WERI-Rb-1 (cell line): ENCODE measurements at places on chromosomes 12 and 14.

DNA sequence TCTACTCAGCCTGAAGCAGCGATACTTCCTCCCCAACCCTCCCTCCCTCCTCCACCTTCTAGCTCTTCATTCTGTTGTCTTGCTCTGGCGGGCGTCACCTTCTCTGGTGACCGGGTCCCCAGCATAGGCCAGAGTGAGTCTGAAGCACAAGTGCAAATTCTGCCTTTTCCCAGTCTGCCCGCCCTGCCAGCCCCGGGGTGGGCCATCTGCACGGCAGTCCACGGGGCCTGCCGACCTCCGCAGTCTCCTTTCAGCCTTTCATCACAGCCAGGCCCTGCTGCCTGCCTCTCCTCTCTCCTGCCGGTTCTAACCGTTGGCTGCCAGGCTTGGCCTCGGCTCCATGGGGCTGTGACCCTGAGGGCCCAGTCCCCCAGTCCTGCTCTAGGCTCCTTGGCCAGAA is 58.7 kb downstream of the TESC start:
- DNase-seq, result no peak

- no peak for DNase-seq
These were observed 154.9 kb downstream of the MED13L start for GRCh38 chr12:116122628-116123027.

GRCh38 chr12:90959538-90960139 is 4.7 kb upstream of the CCER1 start:
- DNase-seq, result peak; percentile 15

DNA sequence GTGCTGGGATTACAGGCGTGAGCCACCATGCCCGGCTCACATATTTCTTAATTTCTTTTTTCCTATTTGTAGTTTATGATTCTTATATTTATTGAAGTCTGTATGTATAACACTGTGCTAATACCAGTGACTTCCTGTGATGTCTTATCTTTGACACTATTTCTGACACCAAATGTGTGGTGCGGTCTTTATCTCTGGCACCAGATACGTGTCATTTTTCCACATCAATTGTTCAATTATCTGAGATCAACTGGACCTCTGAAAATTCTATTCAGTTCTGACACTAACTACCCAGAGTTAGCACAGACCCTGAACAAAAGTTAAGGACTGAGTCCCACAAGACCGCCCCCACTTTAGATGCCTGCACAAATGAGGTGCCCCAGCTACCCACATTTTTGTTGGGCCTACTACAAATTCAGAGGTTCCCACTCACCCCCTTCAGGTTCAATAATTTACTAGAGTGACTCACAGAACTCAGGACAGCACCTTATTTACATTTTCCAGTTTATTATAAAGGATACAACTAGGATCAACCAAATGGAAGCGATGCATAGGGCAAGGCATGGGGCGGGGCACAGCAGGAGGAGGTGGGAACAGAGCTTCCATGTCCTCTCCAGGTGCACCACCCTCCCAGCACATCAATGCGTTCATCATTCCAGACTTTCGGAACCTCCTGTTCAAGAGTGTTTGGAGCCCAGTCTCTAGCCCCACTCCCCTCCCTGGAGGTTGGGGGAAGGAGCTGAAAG is 11.6 kb upstream of the SRSF9 start:
- DNase-seq, result no peak

- DNase-seq, result no peak
These were observed 20.3 kb downstream of the PRICKLE1 start for GRCh38 chr12:42568952-42569915.

DNA sequence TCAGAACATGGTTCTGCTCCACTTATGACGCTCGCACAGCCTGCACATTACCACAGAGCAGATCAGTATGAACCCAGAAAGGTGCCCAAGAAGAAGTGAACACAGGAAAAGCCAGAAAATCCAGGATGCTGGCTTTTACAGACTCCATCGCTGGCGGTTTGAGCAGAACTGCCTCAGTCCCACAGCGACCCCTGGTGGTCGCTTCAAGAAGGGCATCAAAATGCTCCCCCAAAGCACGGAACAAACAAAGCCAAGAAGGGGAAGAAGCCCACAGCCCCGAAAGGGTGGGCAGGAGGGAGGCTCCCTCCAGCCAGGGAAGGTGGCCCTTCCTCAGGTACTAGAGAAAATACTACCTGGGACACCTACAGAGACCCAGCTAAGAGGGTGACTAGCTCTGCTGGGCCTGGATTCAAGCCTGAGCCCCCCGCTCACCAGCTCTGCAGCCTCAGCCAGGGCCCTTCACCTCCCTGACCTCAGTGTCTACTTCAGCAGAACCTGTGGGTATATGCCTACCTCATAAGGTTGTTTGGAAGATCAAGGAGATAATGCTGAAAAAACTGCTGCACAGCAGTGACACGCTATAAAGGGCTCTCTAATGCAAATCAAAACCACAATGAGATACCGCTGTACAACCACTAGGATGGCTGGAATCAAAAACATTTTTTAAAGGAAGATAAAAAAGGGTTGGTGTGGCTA is 98.1 kb downstream of the NCOR2 start:
- peak; percentile 59 for DNase-seq

DNA sequence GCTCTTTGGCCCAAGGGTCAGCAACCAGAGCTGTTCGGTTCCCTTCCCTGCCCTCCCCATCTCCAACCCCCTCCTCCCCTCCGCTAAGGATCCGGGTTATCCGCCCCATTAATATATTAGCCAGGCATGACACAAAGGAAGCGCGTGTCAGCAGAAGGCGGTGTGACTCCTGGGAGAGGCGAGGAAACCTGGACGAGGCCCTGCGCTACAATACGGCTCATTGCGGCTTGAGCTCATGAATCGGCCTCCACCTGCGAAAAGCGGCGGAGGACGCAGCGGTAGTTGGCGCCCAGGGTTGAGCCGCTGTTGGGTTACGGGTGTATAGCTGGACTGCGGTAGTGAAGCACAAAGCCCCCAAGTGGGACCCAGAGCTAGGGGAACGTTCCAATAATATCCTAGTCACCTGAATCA is 9.9 kb downstream of the FOXA1 start:
- peak; percentile 18 for DNase-seq

DNA sequence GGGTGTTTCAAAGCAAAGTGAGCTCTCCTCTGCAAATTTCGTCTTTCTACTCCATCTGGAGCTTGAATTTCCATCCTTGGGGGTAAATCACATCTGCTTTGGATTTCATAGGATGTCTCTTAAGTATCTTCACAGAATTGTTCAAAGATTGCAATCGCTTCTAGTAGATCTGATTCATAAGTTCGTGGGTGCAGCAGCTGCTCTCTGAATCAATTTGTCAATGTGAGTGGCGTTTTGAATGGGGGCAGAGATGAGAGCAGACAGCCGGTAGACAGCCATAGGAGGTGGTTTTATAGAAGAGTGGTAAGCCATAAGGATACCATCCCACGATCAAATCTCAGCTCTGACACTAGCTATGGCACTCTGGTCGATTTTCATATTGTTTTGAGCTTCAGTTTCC is 146.0 kb upstream of the RPH3A start:
- no peak for DNase-seq

DNA sequence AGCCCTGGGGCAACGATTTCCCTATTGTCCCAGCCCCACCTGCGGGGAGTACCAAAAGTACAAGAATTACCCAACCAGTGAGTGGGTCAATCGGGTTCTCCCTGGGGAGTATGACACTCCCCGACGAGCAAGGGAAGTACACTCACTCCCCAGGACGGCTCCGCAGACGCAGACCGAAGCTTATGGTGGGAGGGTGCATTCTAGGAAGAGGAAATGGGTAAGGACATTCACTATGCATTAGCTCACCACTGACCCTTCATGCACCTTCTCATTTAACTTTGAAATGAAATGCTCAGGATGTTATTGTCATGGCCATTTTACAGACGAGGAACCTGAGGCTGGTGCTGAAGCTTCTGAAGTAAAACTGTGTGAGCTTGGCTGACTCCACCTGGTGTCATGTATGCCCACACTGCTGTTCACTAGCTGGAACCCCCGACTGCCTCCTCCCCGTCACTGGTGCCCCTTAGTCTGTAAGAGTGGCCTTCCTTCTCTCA is 45.8 kb upstream of the TMED10 start:
- DNase-seq, result no peak

- DNase-seq, result no peak
These were observed 216.2 kb upstream of the CAND1 start for GRCh38 chr12:67052981-67053380.

GRCh38 chr12:6567112-6567670 is 900 bp downstream of the NOP2 start:
- DNase-seq, result no peak

GRCh38 chr14:51726166-51726899 is 74.6 kb downstream of the FRMD6 start:
- DNase-seq, result no peak

GRCh38 chr12:58148405-58148804 is 207.0 kb downstream of the ATP23 start:
- no peak for DNase-seq

- DNase-seq, result no peak
These were observed 341.9 kb downstream of the GXYLT1 start for GRCh38 chr12:41802803-41803202.

DNA sequence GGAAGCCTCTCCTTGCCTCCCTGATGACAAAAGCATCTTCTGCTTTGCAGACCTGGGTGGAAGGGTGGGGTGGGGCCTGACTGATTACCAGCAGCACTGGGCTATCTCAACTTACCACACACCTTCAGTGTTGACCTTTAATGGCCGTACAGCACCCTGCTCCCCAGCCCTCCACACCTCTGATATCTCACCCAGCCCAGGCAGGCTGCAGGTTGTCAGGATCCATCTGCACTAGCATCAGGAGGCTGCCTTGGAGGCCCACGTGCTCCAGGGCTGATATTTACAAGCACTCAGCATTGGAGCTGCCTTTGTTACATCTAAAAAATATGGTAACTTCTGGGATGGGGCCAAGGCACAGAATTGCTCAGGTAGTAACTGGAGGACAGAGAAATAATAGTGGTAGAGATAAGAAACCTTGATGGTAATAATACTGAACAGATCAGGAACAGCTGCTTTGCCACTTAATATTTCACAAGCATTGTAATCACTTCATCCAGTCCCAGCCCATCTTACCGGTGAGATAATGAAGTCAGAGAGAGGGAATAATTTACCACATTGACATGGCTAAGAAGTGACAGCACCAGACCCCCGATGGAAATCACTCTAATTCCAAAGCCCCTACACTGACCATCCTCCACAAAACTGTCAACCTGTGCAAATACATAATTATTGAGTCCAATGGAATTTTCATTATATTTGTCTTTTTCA is 125.2 kb upstream of the RFLNA start:
- DNase-seq, result no peak

GRCh38 chr12:97797473-97797872 is 334.9 kb downstream of the RMST start:
- no peak for DNase-seq

DNA sequence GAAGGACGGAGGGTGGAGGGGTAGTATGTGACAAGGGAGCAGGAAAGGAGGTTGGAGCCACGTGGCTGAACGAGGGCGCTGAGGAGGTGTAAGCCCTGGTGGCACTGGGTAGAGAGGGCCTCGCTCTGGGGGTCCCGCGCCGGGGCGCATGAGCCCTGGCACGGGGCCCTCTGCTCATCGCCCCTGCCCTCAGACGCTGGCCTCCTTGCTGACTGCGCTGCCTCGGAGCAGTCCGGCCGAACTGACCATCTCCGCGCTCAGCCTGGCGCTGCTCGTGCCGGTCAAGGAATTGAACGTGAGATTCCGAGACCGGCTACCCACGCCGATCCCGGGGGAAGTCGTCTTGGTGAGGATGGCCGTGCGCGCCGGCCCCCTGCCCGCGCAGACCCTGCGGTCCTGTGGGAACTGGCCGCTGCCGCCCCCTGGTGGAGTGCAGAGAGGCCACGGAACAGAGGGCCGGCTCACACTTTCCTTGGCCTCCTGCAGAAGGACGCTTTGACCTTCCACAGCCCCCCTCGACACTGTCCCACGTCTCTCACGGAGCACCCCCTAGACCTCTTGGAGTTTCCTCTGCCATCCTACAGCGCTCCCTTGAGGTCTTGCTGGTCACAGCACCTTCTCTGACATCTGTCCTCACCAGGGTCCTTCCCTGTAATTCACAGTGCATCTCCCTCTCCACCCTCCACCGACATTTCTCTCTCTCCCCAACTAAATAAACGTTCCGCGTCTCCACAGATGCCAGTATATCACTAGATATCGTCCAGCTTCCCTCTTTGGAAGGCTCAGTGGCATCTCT is 10.5 kb downstream of the ARHGEF25 start:
- peak; percentile 71 for DNase-seq

GRCh38 chr12:23472329-23472971 is 477.0 kb downstream of the SOX5 start:
- DNase-seq, result no peak

DNA sequence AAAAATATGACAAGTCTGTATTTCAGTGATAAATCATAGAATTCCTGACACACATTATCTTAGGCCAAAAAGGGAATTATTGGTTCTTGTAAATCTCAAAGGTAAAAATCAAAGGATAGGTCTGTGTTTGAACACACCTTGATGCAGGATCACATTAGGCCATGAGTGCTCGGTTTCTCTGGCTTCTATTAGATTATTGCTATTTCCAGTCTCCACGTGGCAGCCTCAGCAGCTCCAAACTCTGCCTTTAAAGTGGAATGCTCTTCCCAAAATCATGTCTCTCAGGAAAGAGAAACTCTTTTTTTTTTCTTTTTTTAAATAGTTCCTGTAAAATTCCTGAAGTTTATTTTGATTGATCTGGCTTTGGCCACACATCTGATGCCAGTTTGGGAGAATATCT is 105.6 kb upstream of the FRMD6 start:
- no peak for DNase-seq

- peak; percentile 10 for DNase-seq
These were observed 84.7 kb upstream of the NELL2 start for GRCh38 chr12:44960856-44961255.

DNA sequence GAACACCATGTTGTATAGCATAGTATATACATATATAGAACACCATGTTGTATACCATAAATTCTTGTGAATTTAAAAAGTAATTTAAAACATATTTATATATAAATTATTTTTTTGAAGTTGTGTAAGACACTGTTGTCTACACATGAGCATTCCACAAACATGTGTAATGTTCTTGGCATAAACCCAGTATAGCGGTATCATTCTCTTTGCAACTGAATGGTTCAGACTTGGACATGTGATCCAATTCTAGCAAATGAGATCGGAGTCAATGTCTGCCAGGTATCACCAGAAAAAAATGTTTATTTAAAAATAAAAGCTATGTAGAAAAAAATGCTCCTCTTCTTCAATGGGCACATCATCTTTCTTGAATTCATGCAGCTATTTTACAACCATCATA is 33.9 kb downstream of the CEP290 start:
- no peak for DNase-seq

- DNase-seq, result no peak
These were observed 477 bp downstream of the OAS3 start for GRCh38 chr12:112938751-112939150.

- DNase-seq, result no peak
These were observed 93.6 kb downstream of the DIP2B start for GRCh38 chr12:50598321-50598862.

GRCh38 chr14:84361476-84361875 is 1168.5 kb upstream of the FLRT2 start:
- no peak for DNase-seq

DNA sequence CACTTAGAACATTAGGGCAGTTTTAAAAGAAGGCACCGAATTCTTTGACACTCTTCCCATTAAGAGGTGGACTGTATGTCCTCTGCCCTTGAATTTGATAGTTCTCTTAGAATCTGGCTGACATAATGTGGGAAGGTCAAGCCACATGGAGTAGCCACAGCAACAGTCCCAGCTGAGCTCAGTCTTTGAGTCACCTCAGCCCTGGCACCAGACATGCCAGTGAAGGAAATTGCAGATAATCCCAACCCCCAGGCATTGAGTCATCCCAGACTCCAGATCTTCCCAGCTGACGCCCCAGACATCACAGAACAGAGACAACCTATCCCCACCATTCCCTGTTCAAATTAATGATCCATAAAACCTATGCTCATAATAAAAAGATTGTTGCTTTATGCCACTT is 83.4 kb downstream of the GTF2A1 start:
- no peak for DNase-seq
